Hippocampal formation (tissue), 2 donors: ENCODE measurements at places on chromosomes 7 and 10.

- no peak for DNase-seq
Observed at GRCh38 chr7:42135728-42136127, 101.3 kb downstream of the GLI3 start.

GRCh38 chr7:27339478-27339877 lies 96.9 kb downstream of the EVX1 start:
- DNase-seq: no peak

DNA sequence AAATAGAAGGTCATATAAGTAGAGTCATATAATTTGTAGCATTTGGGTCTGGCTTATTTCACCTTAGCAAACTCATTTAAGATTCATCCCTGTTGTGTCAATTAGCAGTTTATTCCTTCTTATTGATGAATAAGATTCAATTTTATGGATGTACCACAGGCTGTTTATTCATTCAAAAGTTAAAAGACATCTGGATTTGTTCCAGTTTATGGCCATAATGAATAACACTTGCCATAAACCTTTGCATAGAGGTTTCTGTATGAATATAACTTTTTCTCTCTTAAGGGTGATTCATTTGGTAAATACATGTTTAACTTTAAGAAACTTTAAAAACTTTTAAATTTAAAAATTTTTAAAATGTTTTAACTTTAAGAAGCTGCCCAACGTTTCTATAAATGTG lies 66.4 kb downstream of the CPED1 start:
- no peak for DNase-seq

DNA sequence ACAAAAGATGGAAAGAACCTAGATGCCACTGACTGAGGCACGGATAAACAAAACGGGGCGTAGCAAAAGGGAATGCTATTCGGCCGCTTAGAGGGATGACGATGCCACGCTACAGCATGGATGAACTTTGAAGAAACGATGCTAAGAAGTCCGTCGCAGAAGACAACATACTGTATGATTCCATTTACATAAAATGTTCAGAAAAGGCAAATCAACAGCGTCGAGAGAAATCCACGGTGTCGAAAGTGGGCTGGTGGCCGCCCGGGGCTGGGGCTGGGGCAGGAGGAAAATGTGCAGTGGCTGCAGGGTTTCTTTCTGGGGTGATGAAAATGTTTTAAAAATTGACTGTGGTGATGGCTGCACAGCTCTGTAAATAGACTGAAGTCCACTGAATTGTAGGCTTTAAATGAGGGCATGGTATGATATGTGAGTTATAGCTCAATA lies 24.1 kb downstream of the GNA12 start:
- no peak for DNase-seq

- DNase-seq: peak; percentile 24
Observed at GRCh38 chr7:142438235-142438922, 180.5 kb upstream of the PRSS58 start.

- DNase-seq: no peak
Observed at GRCh38 chr7:18117482-18117881, 89.8 kb upstream of the PRPS1L1 start.
